ENCODE measurements at places on chromosomes 2 and 18. TPM values are rescaled to one million over a fixed set of nuclear protein-coding genes. Genes with fewer than 3 reads are reported as not detected.

Gene SULT1C2
- total RNA-seq, result not detected

Gene ARHGAP25
- 95.9 TPM for total RNA-seq

Gene MYL12A
- 483 TPM for total RNA-seq

Gene DOCK10
- total RNA-seq, result 142 TPM

Gene SERPINB2
- not detected for total RNA-seq

Gene GPATCH11
- 17.9 TPM for total RNA-seq

Gene PTPRN
- total RNA-seq, result 6.3 TPM

Gene DNAJC10
- total RNA-seq, result 27.4 TPM

Gene PARD3B
- 0.29 TPM for total RNA-seq

Gene HNRNPA3
- total RNA-seq, result 120 TPM

All from activated T-helper 17 cell treated with anti-CD3 and anti-CD28 coated beads, Interleukin-2, amount 50 U/mL, for 72 hours (primary cell).